ENCODE measurements at places on chromosomes 1 and 21.

DNA sequence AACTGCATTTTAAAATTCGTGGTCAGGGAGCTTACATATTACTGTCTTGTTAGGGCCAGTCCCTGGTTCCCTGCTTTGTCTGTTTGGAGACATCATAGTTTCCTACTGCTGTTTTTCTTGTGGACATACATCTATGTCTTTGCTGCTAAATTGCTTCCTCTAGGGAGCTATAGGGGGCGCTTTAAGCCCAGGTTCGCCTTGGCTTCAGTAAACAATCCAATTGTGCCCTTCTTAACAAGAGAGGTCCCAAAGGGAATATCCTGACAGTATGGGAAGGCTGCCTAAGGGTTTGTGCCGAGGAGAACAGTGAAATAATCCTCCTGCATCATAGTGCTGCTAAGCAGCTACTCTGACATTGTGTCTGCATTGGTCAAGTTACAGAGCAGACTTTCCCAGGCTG lies 112.5 kb downstream of the USH2A start:
- peak; percentile 38 for DNase-seq

DNA sequence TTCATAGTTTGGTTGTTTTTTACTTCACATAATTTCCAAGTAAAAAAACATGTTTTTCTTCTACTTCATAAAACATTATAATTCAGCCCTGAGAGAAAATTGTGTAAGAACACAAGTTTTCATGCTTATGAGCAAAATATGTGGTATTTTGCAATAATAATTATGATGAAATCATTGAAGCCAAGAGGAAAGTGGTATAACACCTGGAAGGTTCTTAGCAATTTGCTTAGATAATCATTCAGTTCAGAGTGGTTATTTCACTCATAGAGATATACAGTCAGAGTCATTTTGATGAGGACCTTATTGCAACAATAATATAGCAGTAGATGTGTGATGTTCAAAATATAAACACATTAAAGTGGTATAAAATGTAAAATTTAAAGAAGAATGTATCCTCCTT lies 94.5 kb downstream of the PLPPR4 start:
- DNase-seq = no peak

DNA sequence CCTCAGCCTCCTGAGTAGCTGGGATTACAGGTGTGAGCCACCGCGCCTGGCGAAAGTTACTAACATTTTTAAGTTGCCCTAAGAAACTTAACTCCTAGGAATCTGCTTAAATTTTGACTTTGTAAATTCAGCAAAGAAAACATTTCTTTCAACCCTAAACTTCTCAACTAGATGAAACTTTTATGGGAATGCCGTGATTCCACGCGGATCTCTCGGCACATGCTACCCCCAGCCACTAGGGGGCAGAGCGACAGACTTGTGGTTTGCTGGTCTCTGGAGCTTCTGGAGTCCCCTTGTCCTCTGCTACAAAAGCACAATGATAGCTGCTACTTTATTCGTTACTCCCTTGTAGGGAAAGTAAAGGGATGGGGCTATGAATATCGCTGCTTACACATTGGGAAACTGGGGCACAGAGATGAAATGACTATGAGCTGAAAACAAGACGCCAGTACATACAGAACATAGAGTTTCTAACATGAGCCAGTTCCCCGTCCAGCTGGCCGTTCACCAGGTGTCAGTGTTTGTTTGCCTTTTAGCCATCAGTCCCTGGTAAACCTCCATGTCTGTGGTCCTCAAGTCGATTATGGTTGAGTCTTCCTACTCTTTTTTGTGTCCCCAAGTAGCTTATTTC lies 114.7 kb downstream of the PBX1 start:
- no peak for DNase-seq

GRCh38 chr1:19665496-19666465 lies 1.1 kb downstream of the HTR6 start:
- no peak for DNase-seq

- no peak for DNase-seq
Measured at GRCh38 chr1:211684791-211685190, 9.4 kb upstream of the NEK2 start.

DNA sequence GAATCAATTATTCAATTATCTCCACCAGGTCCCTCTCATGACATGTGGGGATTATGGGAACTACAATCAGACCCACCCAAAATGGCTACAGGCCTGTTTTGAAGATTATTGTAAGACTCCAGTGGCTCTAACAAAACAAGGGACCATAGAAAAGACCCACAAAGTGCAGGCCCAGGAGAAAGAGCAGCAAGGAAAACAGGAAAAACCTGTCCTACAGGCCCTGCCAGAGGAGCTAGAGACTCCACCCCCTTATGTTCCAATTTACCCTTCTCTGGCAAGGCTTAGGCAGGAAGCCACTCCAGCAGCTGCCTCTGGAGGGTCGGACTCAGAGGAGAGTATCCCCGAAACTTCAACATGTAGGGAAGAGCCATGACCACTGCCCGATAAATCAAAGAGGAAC lies 96.5 kb downstream of the LIPI start:
- peak; percentile 56 for DNase-seq

- peak; percentile 56 for DNase-seq
Measured at GRCh38 chr1:48222501-48223242, at the start of gene SLC5A9. TSS of gene SLC5A9 (plus strand) at chr1:48222716. CDS start at chr1:48222737, 21 bp downstream.

DNA sequence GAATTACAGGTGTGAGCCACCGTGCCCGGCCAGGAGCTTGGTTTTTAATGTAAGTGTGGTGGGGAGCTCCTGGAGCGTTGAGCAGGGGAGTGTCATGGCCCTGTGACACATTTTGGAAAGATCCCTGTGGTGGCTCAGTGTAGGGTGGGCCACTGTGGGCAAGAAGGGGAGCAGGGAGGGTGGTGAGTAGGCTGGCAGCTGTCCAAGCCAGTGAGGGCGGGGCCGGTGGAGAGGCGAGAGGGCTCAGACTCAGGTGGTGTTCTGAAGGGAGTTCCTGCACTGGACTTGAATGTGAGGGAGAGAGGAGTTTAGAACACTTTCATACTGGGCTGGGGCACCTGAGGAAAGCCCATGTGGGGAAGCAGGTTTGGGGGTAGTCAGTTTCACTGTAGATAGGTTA lies 3.1 kb upstream of the EVA1B start:
- DNase-seq = peak; percentile 34

DNA sequence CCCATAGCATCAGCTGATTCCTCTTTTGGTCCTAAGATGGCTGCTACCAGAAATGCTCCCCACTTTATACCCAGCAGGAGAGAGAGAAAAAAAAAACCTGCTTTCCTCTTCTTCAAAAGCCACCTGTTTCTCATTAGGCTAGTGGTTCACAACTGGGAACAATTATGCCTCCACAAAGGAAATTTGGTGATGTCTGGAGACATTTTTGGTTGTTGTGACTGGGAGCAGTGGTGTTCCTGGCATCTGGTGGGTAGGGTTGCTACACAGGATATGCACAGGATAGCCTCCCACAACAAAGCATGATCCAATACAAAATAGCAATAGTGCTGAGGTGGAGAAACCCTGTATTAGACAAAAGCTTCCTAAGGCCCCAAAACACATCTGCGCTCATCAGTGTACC lies 38.5 kb upstream of the SGIP1 start:
- no peak for DNase-seq
